ENCODE measurements at places on chromosomes 1 and 21. TPM values are rescaled to one million over a fixed set of nuclear protein-coding genes. Genes with fewer than 3 reads are reported as not detected.

- no peak for DNase-seq
Measured at GRCh38 chr1:34267326-34267725, 90.6 kb downstream of the C1orf94 start.

GRCh38 chr1:192580351-192580962 lies 4.9 kb downstream of the RGS1 start:
- no peak for DNase-seq

GRCh38 chr1:16625497-16626408 lies 12.4 kb upstream of the NBPF1 start:
- no peak for DNase-seq

- DNase-seq: no peak
Measured at GRCh38 chr1:8560611-8561544, 243.0 kb downstream of the SLC45A1 start.

DNA sequence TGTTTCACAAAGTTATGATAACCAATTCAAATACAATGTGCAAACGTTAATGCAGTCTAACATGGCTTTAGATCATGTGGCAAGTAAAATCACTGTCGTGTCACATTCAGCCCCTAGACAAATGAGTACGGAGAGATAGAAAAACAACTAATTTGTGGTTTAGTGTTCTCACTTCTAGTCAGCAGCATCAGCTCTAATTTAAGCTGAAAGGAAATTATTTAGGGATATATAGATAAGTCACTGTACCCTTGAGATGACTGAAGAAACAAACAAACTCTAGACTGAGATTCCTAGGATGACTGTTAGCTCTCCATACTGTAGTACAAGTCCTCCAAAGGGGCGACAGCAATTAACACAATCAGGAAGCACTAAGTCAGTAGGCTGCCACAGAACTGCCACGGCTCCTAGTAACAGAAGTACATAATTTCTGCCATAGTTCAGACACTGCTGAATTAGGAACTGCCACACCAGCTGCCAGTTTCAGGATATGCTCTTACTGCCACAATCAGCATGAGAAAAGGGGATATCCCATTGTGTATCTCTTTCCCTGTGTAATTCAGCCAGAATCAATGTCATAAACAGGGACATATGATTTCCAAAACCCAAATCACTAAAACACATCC lies 150.4 kb upstream of the NEGR1 start:
- no peak for DNase-seq

GRCh38 chr1:31203215-31203614 lies 36.5 kb downstream of the NKAIN1 start:
- no peak for DNase-seq

DNA sequence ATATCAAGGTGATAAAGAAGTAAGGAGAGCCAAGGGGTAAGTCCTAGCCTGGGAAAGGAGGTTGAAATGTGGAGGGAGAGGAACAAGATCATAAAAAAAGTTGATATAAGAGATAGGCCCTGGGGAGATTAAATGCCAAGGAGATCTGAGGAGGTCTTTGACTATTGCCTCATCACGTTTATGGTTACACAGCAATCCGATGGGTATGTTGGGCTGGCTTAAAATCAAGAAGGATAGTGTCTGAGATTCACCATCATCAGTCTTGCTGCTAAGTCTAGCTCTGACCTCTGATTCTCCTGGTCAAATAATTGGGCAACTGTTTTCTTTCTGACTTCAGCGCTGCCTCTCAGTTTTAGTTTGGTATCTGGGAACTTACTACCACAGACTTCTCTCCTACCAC lies 416.3 kb downstream of the GPATCH2 start:
- DNase-seq: no peak

DNA sequence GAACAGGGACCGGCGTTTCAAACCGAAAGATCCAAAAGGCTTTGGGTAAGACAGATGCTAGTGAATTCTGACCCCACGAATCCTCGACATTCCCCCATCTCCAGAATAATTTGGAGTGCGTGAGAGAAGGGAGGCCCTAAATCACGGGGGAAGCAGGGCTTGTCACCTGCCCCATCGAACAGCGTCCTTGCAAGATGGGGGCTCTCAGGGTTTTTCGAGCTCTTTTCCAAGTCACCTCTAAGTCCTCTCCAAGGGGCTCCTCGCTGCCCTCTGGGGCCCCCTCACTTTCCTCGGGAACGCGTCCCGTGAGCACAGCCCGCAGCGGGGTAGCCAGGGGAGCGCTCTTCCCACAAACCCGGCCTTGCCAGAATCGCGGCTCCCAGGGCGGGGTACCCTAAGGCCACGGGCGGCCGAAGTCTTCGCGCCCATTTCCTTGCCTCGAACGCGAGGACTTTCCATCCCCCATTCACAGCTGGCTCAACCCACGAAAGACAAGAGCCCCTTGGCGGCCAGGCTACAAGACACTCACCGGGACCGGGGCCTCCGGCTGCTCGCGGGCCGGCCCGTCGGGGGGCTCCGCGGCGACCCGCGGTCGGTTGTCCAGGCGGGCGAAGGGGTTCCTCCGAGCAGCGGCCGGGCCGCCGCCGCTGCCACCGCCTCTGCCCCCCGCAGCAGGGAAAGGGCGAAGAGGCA lies 546 bp downstream of the DONSON start:
- peak; percentile 27 for DNase-seq

DNA sequence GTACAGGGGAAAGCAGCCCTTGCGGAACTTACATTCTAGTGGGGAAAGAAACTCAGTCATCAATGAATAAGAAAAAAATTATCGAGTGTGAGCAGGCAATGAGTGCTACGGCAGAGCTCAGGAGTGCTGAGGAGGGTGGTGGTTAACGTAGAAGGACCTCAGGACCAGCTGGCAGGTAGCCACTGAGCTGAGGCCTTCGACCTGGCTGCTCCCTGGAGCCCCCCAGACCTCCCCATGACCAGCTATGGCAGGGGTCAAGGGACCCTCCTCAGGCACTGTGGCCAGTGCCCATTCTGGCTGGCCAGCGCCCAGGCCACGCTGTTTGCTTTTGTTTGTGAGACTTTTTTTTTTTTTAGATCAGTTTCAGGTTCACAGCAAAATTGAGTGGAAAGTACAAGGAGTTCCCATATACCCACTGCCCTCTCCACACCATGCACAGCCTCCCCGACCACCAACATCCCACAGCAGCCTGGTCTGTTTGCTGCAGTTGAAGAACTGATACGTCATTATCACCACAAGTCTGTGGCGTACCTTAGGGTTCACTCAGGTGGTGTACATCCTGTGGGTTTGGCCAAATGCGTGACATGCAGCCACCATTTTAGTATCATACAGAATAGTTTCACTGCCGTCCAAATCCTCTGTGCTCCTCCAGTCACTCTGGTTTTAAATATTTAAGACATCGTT lies 11.8 kb upstream of the TTC22 start:
- DNase-seq: no peak

GRCh38 chr1:183304440-183305107 lies 113.6 kb downstream of the NMNAT2 start:
- DNase-seq: no peak

GRCh38 chr21:26506956-26507355 lies 66.1 kb downstream of the CYYR1 start:
- DNase-seq: no peak

The ARHGEF10L gene
- polyA plus RNA-seq: 35.7 TPM

The CELSR2 gene
- polyA plus RNA-seq: 24.0 TPM

The SCYL3 gene
- 17.0 TPM for polyA plus RNA-seq

The TPTE gene
- polyA plus RNA-seq: not detected

The HSD3B2 gene
- polyA plus RNA-seq: 1.2 TPM
